ENCODE measurements at places on chromosomes 4 and X.

DNA sequence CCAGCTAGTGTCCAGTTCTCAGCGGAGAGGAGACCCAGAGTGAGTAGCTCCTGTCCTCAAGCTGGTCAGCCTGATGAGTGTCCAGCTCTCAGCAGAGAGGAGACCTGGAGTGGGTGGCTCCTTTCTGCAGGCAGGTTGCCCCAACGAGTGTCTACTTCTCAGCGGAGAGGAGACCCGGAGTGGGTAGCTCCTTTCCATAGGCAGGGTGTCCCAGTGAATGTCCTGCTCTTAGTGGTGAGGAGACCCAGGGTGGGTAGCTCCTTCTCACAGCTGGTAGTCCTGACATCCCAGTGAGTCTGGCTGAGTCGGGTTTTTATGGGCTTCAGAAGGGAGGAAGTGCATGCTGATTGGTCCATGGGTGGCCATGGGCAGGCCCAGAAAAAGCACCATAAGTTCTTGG lies 55.7 kb upstream of the NUDT6 start:
- DNase-seq: no peak

- DNase-seq: no peak
Measured at GRCh38 chr4:46073778-46074177, 50.1 kb downstream of the GABRG1 start.

DNA sequence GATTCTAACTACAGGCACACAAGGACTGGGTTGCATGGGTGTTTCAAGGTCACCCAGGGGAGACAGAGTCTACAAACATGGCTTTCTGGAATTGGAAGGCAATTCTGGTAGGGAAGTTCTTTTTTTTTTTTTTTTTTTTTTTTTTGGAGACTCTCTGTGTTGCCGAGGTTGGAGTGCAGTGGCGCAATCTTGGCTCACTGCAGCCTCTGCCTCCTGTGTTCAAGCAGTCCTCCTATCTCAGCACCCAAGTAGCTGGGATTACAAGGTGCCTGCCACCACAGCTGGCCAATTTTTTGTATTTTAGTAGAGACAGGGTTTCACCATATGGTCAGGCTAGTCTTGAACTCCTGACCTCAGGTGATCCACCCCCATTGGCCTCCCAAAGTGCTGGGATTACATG lies 16.3 kb upstream of the FHDC1 start:
- no peak for DNase-seq

- DNase-seq: no peak
Measured at GRCh38 chr4:957231-957580, 16.2 kb downstream of the DGKQ start.

DNA sequence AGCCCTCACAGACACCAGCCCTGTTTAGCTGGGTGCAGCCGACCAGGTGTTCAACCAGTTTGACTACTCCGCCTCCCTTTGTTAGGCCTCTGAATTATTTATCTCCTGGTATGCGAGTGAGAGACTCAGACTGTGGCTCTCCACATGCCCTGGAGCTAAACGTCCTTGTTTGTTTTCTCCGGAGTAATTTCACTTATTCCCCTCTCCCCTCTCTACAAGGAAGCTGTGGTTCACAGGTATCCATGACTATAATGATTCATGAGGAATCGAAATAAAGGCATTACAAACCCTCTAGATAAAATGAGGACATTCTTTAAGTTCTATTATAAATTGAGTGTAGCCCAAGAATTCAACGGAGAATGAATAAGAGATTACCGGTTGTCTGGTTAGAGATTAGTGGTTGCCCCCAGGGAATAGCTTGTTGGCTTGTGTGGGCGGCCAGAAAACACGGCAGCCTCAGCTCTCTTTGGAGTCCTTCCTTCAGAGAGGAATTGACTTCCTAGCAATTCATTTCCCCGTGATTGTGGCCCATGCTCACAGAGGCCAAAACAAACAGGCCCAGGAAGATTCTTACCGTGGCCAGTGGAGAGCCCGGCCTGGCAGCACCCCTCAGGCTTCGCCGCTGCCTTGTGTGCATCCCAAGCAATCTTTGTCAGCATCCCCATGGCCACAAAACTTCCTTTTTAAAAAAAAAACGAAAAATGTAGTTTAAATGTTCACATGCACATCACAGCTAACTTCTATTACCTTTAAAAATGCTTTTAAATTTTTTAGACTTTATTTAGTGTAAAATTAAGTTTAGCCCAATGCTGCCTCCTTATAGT lies 60.2 kb upstream of the CBR4 start:
- DNase-seq: no peak

DNA sequence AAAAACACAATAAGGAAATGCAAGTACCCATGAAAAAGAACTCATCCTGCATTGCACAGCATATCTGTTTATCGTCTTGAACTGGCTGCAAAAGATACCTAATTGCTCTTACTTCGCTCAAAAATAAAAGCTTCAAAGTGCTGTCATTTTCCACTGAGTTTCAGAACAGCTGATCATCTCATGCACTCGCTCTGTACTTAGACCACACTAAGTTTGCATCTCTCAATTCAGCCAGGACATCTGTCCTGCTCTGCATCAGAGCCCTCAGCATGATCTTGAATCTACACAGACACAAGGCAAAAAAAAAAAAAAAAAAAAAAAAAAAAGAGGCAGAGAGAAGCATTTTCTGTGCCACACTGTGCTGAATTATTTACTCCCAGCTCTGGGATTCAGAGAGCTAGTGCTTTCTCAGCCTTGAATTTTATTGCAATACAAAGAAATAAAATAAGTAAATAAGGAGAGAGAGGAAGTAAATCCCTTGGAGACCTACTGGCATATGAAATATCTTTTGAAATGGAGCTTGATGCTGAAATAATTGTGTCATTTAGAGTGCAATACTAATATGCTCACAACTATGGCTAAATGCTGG lies 81.3 kb downstream of the PPP1R2C start:
- DNase-seq: no peak

GRCh38 chr4:40165916-40166315 lies 30.9 kb upstream of the RHOH start:
- DNase-seq: no peak

DNA sequence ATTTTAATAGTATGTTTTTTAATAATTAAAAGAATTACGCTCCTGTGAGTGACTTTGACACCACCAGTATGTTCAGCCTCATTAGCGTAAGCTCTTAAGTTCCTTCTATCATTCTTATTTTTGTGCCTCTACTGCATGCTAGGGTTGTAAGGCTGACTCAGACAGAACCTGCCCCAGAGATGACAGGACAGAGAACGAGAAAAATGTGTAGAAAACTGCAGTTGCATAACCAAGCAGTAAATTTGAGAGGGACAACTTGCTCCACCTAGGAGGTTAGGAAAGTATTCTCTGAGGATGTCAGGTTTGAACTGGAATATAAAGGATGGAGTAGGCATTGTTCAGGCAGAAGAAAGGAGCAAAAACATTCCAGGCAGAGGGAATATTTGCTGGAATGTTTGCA lies 98.7 kb downstream of the NFKB1 start:
- DNase-seq: no peak

DNA sequence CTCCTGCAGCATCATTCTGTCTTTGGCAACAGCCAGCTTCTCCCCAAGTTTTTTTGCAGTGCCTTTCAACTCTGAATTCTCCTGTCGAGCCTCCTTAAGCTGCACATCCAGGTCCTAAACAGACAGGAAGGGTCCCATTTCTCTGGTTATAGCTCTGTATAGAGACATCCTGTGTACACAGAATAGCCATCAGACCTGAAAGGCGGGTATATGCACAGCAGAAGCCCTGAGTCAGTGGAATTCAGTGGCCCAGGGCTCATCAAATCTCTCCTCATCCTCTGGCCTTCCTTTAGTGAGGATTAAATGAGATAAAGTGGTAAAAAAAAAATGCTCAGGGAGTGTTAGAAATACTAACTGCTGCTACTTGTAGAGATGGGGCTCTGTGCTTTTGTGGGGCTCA lies 73.8 kb downstream of the FAM184B start:
- DNase-seq: no peak

- DNase-seq: no peak
Measured at GRCh38 chr4:109998867-109999584, 86.3 kb downstream of the EGF start.

- no peak for DNase-seq
Measured at GRCh38 chrX:85429066-85429465, 49.6 kb upstream of the POF1B start.

GRCh38 chr4:13483768-13484121 lies 395 bp downstream of the RAB28 start:
- no peak for DNase-seq

- no peak for DNase-seq
Measured at GRCh38 chr4:153765894-153766293, 6.1 kb upstream of the RNF175 start.

GRCh38 chr4:179595671-179596410 lies 2153.6 kb upstream of the AGA start:
- DNase-seq: no peak

DNA sequence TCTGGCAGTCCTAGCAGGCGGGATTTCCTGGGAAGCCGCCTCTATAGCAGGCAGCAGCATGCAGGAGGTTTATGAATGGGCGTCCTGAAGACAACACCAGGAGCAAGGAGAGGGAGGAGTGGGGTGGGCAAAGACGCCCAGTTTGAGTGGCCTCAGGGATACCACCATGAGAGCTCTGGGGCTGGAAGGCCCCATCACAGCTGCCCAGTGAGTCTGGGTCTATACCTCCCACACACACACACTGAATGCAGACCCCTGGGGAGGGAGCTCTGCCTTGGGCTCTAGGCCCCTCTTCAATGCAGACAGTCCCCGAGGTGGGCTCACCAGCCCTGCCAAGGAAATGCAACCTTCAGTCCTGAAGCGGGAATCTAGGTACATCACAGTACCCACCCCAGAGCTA lies 98.6 kb downstream of the AFAP1 start:
- DNase-seq: no peak
